ENCODE measurements at places on chromosomes 4 and X. TPM values are rescaled to one million over a fixed set of nuclear protein-coding genes. Genes with fewer than 3 reads are reported as not detected.

C4orf50 gene
- total RNA-seq: 0.06 TPM

GPR82 gene
- total RNA-seq: 1.2 TPM

MAGEE1 gene
- 3.6 TPM for total RNA-seq

ABCG2 gene
- 3.5 TPM for total RNA-seq

TASL gene
- 3.1 TPM for total RNA-seq

SPANXA2 gene
- total RNA-seq: not detected

ARMCX4 gene
- 12.7 TPM for total RNA-seq

KLKB1 gene
- 3.7 TPM for total RNA-seq

MAGEB1 gene
- total RNA-seq: not detected

IGSF1 gene
- 1.7 TPM for total RNA-seq

ZNF630 gene
- 6.0 TPM for total RNA-seq

PLS3 gene
- 88.2 TPM for total RNA-seq

CORIN gene
- total RNA-seq: 6.6 TPM

KANTR gene
- 10.3 TPM for total RNA-seq

EDA gene
- 8.4 TPM for total RNA-seq

SLC9B1 gene
- total RNA-seq: 0.81 TPM

NSUN7 gene
- 5.6 TPM for total RNA-seq

ARR3 gene
- not detected for total RNA-seq

USP26 gene
- not detected for total RNA-seq

CT55 gene
- not detected for total RNA-seq

PCDH7 gene
- 42.8 TPM for total RNA-seq

TLR10 gene
- total RNA-seq: 0.98 TPM

GLOD5 gene
- 4.8 TPM for total RNA-seq

ADH1B gene
- 144 TPM for total RNA-seq

TMEM128 gene
- 15.9 TPM for total RNA-seq

TMEM255A gene
- total RNA-seq: 0.98 TPM

IRS4 gene
- not detected for total RNA-seq

MAGEA1 gene
- not detected for total RNA-seq

GRIA2 gene
- 0.32 TPM for total RNA-seq

ARHGAP6 gene
- 12.0 TPM for total RNA-seq
